Activated CD4-positive, alpha-beta T cell treated with anti-CD3 and anti-CD28 coated beads for 4 hours (primary cell): ENCODE measurements at places on chromosomes 5 and 9.

DNA sequence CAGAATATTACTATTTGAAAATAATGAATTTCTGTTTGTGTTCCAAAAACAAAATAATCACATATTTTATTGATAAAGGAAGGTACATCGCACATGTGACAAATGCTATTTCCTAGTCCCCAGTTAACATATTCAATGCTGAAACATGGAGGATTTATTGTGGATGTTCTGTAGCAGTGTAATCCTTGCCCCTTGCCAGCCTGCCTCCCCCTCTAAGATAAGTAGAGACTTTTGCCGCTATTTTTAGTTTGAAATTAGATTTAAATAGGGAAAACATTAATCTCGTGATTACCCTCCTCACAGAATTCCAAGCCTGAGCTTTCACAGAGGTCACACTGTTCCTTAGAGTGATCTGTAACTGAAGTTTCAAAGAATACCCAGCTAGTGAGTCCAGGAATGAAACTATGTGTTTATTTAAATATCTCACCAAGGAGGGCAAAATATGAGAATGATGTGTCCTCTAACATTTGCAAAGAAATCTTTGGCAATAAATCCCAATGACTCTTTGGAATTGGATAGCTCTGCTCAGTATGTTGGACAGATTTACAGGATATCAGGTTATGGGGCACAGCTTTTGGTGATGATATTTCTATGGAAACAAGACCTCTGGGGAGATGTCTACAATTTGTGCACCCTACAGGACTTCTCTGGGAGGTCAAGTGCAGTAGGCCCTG lies 17.3 kb downstream of the CTXN3 start:
- DNase-seq = no peak

DNA sequence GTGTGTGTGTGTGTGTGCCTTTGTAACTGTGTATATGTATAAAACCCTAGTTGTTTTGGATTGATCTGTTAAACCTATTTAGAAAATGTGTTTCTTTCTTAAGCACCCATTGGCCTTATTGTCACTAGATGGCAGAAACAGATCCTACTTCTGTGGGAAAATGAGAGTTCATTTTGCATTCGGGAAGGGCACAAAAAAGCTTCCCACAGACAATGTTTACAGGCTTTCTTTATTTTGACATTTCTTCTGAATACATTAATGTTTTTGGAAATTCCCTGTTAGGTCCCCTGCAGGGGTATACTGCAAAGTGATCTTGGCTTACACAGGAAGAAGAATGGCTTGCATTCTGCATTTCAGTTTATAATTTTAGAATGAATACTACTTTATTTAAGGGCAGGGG lies 481.8 kb upstream of the ARRDC3 start:
- DNase-seq = no peak

DNA sequence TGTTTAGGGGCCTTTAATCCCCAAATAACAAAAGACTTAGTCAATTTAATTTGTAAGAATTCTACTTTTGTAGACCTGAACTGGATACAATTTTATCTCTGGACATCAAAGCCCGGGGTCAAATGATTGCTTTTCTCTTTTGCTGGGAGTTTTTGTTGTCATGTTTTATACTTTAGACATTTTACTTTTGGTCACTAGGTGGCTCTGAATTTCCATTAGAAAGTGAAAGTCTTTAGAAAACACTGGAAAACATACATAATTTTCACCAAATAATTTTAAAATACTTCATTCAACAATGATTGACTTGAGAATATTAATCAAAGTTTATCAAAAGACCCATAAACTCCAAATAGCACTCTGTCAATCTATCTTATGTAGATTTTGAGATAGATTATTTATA lies 2.8 kb upstream of the PCA3 start:
- DNase-seq = no peak

- no peak for DNase-seq
These were observed 43.1 kb upstream of the SELENOP start for GRCh38 chr5:42854795-42855194.

DNA sequence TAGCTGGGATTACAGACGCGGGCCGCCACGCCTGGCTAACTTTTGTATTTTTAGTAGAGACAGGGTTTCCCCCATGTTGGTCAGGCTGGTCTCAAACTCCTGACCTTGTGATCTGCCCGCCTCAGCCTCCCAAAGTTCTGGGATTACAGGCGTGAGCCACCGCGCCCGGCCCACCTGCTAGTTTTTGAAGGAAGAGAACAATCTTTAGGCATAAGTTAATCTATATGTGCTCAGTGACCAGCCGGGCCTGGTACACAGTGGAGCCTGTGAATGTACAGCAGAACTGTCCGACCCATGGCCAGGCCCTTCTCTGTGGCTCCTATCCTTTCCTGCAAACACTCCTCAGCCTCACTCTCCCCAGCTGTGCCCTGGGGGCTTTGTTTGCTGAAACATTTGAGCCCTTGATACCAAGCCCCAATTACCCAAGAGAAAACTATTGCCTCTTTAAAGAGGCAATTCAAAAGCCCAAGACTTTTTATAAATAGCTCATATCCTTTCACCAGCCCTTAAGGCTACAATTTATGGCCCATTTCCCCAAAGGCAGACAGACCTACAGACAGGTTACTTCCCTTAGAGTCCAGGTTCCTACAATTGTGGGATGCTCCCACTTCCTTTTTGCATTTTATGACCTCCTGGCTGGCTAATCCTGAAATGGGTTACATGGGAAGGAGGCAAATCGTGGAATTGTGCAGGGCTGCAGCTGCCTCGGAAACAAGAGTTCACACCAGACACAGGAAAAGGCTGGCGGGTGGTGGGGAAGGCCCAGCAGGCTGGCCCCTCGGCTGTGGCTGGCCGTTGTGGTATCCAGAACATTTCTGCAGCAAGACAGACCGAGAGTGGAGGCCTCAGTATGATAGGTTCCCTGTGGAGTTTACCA lies 37.5 kb downstream of the SPRY4 start:
- DNase-seq = no peak

DNA sequence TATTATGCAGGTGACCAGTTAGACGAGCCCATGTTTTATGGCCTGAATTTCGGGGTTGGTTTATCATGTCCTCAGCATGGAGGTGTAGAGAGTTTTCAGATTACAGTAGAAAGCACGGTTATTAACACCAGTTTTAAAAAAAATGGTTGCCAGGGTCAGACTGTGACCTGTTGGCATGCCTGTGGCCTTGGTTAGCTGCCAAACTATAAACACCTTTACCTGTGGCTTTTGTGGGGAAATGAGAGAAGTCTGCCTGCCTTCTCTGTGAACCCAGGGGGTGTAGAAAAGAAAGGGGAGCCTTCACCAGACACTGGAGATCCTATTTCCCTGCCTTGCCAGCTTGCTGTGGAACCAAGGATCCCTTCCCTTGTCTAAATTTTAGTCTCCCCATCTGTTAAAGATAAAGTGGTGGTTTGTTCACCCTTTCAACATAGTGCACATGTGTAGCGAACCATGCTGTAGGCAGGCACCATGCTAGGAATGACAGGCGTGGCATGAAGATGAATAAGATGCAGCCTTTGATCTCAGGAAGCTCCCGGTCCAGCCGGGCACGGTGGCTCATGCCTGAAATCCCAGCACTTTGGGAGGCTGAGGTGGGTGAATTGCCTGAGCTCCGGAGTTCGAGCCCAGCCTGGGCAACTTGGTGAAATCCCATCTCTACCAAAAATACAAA lies 6.1 kb upstream of the PHF19 start:
- no peak for DNase-seq

DNA sequence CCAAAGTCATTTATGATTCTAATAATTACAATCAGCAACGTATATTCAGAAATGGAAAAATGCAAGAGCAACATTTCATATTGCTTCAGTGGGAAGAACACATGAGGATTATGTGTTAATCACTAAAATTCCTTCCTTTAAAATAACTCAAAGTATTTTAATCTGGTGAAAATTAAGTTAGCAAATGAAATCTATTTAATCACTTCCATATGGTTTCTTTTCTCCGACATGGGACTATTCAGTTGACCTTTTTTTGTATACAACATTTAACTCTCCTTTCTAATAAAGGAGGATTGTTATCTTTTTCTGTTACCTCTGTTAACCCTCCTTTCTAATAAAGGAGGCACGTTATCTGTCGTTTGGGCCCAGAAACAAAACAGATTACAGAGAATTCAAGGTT lies 59.9 kb downstream of the HOMER1 start:
- no peak for DNase-seq
